Activated CD4-positive, CD25-positive, alpha-beta regulatory T cell treated with anti-CD3 and anti-CD28 coated beads, Interleukin-2, amount 50 U/mL, for 72 hours (primary cell): ENCODE measurements at places on chromosomes 16 and 17.

DNA sequence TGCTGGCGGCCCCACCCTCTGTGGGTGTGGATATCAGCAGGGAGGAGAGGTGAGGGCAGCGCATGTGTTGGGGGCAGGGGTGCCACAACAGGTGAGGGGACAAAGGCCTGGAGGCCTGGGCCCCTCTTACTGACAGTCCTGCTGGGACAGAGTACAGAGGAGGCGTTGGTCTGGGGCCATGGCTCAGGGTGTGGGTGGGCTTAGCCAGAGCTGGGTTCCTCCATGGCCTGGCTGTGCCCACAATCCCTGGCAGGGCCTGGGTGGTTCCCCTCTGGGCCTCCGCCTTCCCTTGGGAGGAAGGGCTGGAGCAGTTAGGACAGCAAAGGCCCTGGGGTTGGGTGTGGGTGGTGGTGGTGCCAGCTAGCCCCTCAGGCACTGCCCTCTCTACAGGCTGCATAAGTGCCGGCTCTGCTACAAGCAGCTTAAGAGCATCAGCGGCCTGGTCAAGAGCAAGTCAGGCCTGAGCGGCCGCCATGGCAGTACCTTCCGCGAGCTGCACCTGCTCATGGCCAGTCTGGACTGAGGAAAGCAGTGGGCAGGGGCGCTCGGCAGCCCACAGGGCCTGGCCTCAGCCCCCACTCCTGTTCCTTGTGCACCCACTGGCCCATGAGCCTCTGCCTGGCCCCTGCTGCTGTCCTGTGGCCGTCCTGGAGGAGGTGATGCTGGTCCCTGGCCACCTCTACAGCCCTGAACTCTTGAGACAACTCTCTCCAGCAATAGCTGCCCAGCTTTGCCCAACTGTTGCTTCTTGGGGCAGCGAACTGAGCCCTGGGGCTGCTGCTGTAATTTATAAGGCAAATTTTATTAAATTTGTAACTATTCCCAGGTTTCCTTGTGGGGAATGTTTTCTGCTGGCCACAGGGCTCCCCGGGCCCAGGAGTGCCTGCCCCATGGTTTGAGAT lies 21.1 kb downstream of the KATNB1 start:
- no peak for DNase-seq

DNA sequence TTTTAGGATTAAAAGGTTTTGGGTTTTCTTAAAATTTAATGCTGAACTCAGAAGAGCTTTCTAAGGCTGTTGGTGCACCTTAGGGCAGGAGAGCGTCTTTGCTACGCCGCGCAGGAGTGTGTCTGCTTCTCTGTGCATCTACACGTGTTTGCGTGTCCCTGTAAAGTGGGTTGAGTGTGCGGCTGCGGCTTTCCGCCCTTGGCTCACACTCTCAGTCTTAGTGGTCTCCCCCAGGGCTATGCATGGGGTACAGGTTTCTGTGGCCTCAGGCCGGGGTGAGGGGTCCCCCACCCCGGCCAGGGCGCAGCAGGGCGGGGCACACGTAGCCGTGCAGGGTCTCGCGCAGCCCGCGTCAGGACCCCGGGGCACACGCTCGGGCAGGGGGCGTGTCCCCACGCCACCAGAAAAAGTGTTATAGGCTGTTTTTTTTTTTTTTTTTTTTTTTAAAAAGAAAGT lies 727 bp upstream of the TENT4B start:
- DNase-seq = peak; percentile 77

- no peak for DNase-seq
Observed at GRCh38 chr17:66399441-66399840, 97.0 kb downstream of the PRKCA start.

DNA sequence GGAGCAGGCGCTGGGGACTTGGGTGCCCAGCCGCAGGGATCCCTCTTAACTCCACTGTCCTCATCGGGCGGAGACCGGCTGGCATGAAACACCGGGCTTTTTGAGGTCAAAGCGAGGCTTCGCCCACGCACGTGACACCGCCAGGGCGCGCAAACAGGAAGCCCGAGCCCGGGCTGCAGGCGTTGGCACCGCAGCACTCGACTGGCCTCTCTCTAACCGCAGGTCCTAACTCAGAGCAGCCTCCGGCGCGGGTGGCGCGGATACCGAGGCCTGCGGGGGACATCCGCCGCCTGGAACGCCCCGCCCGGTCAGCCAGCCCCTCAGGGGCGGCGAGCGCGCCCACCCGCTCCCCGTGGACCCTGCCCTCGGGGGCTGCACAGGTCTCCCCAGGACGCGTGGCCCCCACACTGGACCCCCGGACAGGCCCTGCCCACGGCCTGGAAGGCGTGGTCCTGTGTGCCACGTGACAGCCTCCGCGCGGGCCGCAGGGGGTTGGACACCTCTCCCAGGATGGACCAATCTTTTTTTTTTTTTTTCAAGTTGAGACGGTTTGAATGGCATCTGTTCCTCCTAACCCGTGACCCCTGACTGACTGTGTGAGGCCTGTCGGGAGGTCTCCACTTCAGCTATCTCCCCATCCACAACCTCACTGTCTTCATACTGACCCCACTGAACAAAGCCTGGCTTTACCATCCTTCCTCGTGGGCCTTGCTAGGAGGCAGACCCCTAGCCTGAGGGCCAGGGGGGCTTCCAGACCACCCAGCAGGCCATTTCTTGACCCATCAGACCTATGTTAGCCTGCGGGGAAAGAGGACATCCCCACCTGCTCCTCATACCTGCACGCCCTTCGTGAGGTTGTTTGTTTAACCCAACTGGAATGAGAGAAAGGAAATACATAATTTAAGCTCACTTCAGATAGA lies 8.4 kb upstream of the SLC47A2 start:
- peak; percentile 70 for DNase-seq

DNA sequence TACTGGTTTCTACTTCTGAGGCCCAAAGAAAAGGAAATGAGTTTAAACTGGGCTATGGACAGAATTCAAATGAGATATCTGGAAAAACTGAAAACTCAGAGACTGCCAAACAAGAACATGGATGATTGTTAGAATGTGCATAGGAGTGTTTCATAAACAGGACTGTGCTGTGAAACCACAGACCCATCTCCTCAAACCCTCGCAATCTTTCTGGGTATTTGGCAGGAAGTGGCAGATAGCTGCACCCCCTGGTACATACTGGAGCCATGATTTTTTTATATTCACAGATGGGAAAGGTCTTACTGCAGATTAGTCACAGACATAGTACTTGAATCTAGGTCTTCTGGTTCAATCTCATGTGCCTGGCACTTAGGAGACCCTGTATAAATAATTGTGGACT lies 145.0 kb downstream of the CCDC182 start:
- no peak for DNase-seq

DNA sequence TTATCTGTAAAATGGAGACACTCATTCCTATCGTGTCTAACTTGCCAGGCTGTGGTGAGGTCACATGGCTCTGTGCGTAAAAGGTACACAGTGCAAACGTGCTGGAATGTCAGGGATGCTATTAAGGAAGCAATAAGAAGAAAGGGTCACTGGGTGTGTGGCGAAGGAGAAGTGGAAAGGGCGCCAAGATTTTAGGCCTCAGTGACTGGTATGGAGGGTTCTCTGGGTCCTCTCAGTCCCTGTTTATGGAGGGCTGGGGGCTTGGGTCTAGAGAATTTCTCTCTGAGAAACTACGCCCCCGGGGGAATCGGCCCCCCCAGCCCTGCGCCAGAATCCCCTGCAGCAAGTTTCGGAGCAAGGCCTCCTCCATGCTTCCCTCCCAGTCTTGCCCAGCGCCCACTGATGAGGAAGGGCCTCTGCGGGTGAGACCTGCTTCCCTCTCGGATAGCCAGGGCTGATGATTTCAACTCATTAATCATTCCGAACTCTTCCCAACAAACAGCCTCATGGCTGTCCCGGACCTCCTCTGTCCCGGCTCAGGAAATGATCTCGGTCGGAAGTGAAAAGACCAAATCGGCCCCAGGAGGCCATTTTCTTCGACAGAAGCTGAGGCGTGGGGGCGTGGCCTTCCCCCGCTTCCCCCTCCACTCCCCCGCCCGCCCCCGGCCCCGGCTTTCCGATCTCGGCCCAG lies 1.2 kb upstream of the HEXIM1 start:
- DNase-seq = no peak

- no peak for DNase-seq
Observed at GRCh38 chr16:12531937-12532336, 271.8 kb downstream of the CPPED1 start.

- DNase-seq = no peak
Observed at GRCh38 chr17:1627182-1627981, 1.3 kb downstream of the SLC43A2 start.

- DNase-seq = no peak
Observed at GRCh38 chr17:63437287-63438091, 8.6 kb downstream of the CYB561 start.

DNA sequence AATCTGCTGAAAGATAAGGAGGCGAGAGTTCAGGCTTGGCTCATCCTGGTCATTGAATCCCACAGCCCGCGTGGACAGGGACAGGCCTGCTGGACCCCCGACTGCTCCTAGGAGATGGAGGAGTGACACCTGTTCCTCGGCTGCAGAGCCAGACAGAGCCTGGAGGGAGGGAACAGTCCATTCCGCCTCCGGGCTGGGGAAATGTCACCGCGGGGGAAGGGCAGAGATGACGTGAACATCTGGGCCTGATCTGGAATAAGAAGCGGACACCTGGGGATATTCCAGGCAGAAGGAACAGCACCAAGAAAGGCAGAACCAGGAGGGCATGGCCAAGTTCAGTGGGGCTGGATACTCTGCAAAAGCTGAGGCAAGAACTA lies 1.5 kb downstream of the ZNF747 start:
- no peak for DNase-seq

- DNase-seq = no peak
Observed at GRCh38 chr16:24646646-24646995, 82.8 kb upstream of the TNRC6A start.

DNA sequence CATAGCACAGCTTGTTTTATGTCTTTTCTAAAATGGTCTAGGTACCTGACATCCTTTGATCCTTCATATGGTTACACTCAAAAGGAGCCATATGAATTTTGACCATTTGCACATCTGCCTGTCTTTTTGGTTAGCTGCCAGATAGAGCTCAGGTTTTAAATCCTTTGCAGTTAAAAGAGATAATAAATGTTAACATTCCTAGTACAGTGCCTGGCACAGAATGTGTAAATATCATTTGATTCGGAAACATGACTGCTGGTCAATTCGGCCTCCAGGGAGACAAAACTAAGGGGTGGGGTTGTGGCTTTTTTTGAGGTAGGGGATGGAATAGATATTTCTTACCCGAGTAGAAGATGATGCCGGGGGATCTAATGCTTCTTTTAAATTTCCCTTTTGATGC lies 64.2 kb downstream of the FTO start:
- no peak for DNase-seq

DNA sequence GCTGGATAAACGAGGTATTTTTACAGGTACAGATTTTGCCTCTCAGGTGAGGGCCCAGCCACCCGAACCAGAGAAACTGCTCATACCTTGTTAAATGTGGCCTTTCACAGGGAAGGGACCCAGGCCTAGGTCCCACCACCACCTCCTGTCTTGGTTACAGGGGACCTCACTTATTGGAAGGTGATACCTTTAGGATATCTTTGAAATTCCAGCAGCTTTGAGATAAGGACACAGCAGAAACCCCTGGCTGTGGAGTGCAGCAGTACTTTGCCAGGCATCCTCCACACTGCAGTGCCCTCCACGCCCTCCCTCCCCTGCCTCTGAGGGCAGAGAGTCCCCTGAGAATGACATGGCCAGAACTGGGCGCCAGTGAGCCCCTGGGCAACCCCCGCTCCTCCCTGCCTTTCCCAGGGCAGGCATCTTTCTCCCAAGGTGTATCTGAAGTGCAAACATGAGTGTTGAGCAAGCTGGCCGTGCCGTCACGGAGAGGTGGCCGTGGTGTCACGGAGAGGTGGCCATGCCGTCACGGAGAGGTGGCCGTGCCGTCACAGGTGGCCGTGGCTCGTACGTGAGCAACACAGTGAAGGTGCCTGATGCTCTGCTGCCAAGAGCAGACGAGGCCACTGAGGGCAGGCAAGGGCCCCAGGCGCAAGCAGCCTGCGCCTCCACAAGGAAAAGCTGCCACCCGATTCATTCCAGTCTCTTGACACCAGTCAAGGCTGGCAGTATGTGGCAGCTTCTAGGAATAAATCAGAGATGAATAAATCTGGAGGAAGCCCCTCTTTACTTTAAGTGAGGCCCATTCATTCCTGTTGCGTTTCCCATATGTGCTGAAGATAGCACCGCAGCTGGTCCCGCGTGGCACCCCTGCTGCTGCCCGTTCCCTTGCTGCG lies 134.5 kb upstream of the CHMP6 start:
- DNase-seq = no peak

DNA sequence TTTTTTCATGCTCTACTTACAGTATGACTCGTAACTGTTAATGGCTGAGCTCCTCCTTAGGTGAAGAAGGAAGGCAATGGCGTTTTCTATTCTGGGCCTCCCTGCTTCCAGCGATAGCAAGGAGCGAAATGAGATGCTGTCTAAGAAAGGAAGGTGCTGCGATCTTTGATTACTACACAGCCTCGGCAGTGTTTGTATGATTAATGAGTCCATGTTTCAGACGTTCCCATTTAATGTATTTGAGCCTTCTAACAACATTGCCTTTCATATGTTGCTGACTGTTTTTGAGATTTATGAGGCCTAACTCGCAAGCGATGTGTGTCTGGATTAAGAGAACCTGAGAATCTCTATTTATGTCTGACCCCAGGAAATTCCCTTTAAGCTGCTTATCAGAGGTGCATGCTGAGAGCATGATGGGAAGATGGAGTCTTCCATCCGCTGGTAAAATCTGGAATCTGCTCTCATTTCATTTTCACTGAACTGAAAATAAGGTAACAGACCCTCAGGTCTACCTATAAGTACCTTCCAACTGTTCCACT lies 403.4 kb downstream of the WWOX start:
- DNase-seq = no peak

GRCh38 chr17:36507266-36507665 lies 20.8 kb downstream of the ZNHIT3 start:
- DNase-seq = no peak

GRCh38 chr17:65598746-65599145 lies 37.3 kb upstream of the AXIN2 start:
- DNase-seq = no peak

DNA sequence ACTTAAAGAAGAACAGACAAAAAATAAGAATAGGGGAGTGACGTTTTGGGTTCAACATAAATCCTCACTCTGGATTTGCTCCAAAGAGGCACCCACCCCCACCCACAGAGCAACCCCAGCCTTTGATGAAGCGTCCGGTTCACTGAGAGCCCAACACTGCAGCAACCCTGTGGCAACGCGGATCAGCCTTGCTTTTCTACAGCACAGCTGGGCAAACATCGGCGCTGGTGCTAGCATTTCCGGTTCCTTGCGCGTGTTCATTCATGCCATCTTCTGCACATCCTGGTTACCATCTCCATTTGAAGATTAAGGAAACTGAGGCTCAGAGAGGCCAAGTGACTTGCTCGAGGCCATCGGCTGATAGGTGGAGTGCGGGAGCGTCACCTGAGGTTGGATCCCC lies 8.7 kb upstream of the GINS2 start:
- no peak for DNase-seq
